Activated CD4-positive, alpha-beta memory T cell treated with anti-CD3 and anti-CD28 coated beads, Interleukin-2, amount 10 ng/mL, durations not matched to agents 7 days and 5 days (primary cell): ENCODE measurements at places on chromosomes 1 and 21. TPM values are rescaled to one million over a fixed set of nuclear protein-coding genes. Genes with fewer than 3 reads are reported as not detected.

DNA sequence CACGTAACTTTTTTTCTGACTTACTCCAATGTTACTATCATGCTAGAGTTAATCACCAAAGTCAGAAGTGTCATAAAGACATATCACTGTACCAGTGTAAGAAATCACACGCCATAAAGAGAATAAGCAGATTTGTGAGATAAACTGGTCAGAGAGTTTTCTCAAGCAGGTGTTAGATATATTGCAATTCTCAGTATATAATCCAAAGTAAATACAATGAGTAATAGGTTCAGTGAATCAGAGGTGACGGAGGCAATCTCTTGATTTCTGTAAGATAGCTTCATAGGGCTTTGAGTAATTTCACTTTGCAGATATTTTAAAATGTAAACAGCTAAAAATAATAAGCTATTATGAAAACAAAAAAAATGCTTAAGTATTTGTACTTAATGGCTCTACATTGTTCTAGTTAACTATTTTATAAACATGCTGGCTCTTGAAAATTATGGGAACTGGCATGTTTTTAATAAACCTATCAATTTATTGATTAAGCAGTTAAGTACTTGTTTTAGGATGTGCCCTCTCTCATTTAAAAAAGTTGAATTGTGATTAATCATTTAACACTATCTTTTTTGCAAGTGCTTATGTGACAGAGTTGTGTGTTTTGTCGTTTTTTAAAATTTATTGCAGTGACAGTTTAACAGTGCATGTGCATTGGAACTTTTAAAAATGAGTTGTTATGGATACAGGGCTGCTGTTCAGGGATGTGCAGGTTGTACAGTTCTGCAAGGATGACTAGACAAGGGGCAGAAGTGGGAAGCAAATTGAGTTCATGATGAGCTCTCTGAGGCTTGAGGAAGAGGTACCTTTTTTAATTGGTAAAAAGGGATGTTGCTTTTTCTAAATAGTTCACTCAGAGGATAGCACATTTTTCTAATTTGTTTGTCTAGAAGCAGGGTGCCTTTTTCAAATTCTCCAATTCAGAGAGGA lies 119.1 kb downstream of the USP25 start:
- peaks cover 2% of the 10 kb centered on the region for H3K4me1 ChIP-seq
- no peak overlapping the region for H3K4me3 ChIP-seq
- H3K36me3 ChIP-seq = peaks cover 12% of the 10 kb centered on the region

- no peak overlapping the region for H3K27ac ChIP-seq
- no peaks in the 10 kb centered on the region for H3K27me3 ChIP-seq
- H3K4me1 ChIP-seq = peaks cover 61% of the 10 kb centered on the region
- peaks cover 32% of the 10 kb centered on the region for H3K36me3 ChIP-seq
Observed at GRCh38 chr1:51871351-51871975, 7.1 kb downstream of the NRDC start.

GRCh38 chr1:12339396-12339795 lies 109.6 kb downstream of the VPS13D start:
- H3K4me1 ChIP-seq = peaks cover 26% of the 10 kb centered on the region
- H3K27ac ChIP-seq = no peak overlapping the region
- H3K36me3 ChIP-seq = peaks cover 38% of the 10 kb centered on the region
- H3K4me3 ChIP-seq = no peak overlapping the region
- H3K27me3 ChIP-seq = no peaks in the 10 kb centered on the region
- no peak for DNase-seq

The TNFRSF4 gene
- 237 TPM for total RNA-seq

The KCNT2 gene
- not detected for total RNA-seq

GRCh38 chr1:236417336-236417735 lies 23.2 kb downstream of the EDARADD start:
- no peak overlapping the region for H3K27ac ChIP-seq
- no peak overlapping the region for H3K4me3 ChIP-seq
- peaks cover 15% of the 10 kb centered on the region for H3K4me1 ChIP-seq
- no peaks in the 10 kb centered on the region for H3K27me3 ChIP-seq
- H3K36me3 ChIP-seq = peaks cover 8% of the 10 kb centered on the region
- DNase-seq = no peak

- H3K27ac ChIP-seq = no peak overlapping the region
- no peaks in the 10 kb centered on the region for H3K36me3 ChIP-seq
- no peak for DNase-seq
Observed at GRCh38 chr1:178361847-178362246, 134.9 kb downstream of the CLEC20A start.

DNA sequence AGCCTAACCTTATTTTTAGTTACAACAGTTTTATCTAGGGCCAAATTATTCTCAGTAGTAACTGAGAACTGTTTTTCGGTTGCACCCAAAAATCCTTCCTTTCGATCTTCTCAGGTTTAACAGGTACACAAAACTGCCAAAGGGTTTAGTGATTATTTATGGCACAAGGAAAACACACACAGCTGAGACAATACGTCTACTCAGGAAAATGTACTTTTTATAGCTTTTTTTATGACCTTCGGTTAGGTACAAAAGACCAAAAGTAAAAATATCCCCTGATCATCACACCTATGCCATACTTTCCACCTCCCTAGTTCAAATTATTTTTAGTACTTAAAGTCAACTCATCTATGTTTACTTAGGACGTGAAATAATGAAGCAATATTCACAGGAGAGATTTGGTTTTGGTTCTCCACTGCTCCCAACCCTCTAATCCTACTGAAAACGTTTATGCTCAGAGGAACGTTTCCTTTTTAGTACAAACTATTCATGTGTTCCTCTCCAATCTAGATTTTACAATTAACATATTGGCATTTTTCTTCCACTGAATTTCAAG lies 48.7 kb downstream of the TTLL7 start:
- peaks cover 2% of the 10 kb centered on the region for H3K27me3 ChIP-seq
- H3K27ac ChIP-seq = no peak overlapping the region
- no peaks in the 10 kb centered on the region for H3K36me3 ChIP-seq
- H3K4me3 ChIP-seq = no peak overlapping the region
- DNase-seq = no peak

The EMC1 gene
- total RNA-seq = 25.3 TPM

The LCE3E gene
- not detected for total RNA-seq

The HPDL gene
- total RNA-seq = 5.6 TPM

GRCh38 chr21:15496911-15497310 lies 232.9 kb upstream of the USP25 start:
- no peak for DNase-seq
- H3K4me3 ChIP-seq = no peak overlapping the region
- H3K27ac ChIP-seq = no peak overlapping the region

GRCh38 chr1:11482701-11483479 lies 3.9 kb downstream of the DISP3 start:
- no peak overlapping the region for H3K27ac ChIP-seq
- DNase-seq = no peak
- no peaks in the 10 kb centered on the region for H3K36me3 ChIP-seq
- H3K27me3 ChIP-seq = peaks cover 33% of the 10 kb centered on the region

DNA sequence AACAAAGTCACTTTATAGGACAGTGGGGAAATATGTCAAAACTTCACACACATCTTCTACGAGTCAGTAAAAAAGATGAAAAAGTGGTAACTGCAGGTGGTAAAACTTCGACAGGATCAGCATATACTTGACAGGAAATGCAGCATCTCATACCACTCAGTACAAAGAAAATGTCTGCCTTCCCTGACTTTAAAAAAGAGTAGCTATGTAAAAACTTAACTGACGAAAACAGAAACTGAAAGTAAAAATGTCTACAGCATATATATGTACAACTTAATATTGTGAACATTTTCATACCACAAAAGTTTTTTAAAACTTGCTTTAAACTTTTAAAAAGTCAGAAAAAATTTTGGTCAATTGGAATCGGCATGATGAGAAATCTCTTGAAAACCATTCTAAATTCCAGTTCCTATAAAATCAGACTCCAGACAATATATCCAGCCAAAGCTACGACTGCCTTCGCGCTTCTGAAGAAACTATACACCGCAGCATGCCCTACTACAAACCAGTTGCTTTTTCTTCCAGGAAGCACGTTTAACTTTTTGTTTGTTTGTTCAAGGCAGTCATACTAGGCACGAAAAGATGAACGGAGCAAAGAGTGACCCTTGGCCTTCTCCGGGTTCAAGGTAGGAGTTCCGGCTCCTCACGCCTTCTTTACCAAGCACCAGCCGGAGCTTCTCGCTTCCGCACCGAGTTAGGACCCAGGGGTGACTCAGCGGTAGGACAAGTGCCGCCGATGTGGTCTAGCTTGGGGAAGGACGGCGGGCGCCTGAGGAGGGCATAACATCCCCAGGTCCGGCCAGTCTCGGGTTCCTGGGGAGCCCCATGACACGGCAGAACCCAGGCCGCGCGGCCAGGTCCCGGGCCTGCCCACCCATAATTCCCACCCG lies 612 bp downstream of the PSMA5 start:
- peaks cover 39% of the 10 kb centered on the region for H3K36me3 ChIP-seq
- peak overlapping the region; percentile 96 for H3K4me3 ChIP-seq
- H3K4me1 ChIP-seq = peaks cover 35% of the 10 kb centered on the region
- DNase-seq = peak; percentile 74
- H3K27me3 ChIP-seq = no peaks in the 10 kb centered on the region

The UBASH3A gene
- total RNA-seq = 70.6 TPM

The FMO5 gene
- total RNA-seq = 0.73 TPM

DNA sequence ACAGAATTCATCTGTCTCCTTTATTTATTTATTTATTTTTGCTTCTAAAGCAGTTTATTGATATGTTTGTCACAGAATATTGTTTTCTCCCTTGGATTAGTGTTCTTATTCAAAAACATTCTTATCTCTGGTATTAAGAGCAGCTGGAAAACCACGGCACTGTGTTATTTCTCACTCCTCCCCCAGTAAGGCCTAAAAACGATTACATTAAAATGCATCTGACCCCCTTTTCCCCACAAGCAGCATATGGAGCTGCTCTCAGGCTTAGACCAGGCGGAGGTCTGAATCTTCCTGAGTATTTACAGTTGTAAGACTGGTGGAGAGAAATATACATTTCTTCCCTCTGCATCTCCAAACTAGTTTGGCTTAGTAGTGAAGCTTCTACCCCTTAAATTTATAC lies 86.8 kb downstream of the HLX start:
- H3K27me3 ChIP-seq = no peaks in the 10 kb centered on the region
- no peaks in the 10 kb centered on the region for H3K36me3 ChIP-seq
- H3K27ac ChIP-seq = no peak overlapping the region
- no peak for DNase-seq
- H3K4me1 ChIP-seq = no peaks in the 10 kb centered on the region
